ENCODE measurements at places on chromosomes 3 and 15.

DNA sequence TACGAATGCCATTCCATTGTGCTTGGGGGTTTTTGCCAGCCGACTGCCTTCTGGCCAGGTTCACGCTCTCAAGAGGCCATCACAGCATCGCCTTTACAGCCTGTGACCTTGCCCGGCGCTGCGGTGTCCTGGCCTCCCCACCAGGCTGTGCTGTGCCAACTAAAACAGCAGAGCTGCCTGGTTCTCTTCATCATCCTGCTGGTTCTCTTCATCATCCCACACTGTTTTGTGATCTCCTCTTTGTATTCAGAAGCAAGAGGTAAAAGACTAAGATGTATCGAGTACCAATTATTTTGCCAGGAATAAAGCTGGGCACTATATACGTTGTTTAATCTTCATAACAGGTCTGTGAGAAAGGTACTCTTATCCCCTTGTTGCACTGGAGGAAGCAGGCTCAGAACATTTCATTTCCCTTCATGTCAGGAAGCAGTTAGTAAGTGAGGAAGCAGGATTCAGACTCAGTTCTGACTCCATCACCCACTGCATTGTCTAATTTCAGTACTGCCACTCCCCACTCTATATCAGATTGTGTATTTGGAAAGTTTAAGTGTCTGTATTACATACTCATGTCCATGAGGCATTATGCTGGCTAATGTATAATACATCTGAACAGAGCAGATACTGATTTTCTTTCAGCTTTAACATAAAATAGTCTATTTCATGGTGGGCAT, 92.7 kb downstream of the LRRC28 start:
- DNase-seq: peak; percentile 29

GRCh38 chr15:80779658-80780415, 667 bp downstream of the CEMIP start:
- DNase-seq: peak; percentile 28

GRCh38 chr3:64140651-64141050, 84.6 kb downstream of the PRICKLE2 start:
- DNase-seq: no peak

- DNase-seq: no peak
These were observed 48.7 kb downstream of the RAF1 start for GRCh38 chr3:12615266-12615665.

GRCh38 chr3:142319094-142319493, 93.7 kb upstream of the GK5 start:
- no peak for DNase-seq

DNA sequence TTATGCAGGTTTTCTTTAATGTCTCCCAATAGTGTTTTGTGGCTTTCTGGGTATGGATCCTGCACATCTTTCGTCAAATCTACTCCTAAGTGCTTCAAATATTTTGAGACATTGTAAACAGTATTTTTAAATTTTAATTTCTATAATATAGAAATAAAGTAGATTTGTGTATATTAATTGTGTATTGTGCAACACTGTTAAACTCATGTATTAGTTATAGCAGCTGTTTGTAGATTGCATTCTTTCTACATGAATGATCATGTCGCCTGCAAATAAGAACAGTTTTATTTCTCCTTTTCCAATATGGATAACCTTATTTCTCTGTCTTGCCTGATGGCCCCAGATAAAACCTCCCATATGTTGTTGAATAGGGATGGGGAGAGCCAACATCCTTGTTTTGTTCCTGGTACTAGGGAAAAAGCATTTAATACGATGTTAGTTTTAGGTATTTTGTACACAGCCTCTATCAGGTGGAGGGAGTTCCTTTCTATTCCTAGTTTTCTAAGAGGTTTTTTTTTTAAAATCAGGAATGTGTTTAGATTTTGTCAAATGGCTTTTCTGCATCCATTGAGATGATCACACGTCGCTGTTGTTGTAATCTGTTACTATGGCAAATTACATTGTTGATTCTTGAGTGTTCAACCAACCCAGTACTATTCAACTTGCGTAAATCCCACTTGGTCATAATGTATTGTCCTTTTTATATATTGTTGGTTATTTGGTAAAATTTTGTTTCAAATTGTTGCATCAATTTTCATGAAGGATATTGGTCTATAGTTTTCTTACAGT, 71.1 kb upstream of the DGKG start:
- DNase-seq: no peak

DNA sequence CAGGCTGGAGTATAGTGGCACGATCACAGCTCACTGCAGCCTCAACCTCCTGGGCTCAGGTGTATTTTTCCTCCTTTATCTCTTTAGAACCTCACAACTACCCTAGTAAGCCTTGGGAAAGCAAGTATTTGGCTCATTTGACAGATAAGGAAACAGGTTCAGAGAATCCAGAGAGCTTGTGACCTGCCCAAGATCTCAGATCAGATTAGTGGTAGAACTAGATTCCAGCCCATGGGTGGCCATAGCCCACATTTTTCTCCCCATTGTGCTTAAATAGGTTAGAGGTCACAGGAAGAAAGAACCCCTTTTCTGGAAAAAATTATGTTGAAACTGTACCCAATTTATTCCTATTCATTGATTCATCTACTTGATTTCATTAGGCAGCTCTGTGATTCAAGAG, 64.3 kb downstream of the TSC22D2 start:
- DNase-seq: no peak

- DNase-seq: peak; percentile 30
These were observed 220.9 kb upstream of the NANOGP8 start for GRCh38 chr15:35305946-35306345.

- no peak for DNase-seq
These were observed 1034.4 kb downstream of the TUSC7 start for GRCh38 chr3:117743993-117744392.

GRCh38 chr3:54565956-54566355, 361.9 kb downstream of the LRTM1 start:
- no peak for DNase-seq

DNA sequence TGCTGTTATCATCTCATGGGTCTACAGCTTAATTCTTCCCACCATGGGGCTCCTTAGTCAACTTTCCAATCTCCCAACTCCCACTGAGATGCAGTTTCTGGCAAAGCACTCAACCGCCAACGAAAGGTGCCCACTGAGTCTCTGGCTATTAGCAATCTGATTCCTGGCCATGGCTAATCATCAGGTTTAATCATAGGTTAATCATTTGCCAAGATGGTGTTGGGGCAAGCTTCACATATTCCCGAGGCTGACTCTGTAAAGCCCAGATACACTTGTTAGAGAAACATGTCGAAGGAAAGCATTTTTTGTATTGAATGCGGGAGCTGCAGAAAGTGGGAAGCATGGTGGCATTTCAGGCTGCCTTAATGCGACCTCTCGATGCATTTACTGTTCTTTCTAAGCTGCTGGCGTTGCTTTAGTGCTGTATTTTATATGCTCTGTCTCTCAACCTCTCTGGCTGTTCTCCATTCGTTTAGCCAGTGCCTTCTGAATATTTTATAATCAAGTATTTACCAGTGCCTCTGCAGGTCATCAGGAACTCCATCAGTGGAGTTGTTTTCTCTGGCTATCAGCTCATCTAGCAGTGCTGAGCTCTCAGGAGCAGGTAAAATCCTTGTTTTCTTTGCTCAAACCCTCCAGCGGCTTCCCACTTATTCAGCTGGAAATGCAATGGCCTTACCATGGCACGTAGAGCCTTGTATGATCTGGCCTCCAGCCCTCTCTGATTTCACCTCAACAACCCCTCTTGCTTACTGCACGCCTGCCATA, 67.0 kb downstream of the EDEM1 start:
- DNase-seq: no peak

DNA sequence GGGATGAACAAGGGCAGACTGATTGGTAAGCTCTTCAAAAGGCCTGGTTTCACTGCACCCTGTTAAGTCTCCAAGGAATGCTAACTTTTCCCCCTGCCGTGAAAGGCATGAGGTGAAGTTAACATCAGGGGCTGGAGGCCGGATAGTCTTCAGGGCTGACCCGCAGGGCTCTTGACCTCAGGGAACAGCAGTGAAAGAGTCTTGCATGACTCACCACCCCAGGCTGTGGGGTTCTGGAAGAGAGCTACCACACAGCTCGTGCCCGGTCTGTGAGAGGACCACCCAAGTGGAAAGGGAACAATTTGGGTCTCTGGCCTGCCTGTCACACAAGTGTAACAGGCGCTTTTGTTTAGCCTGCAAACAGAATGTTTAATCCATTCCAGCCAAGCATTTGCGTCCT, 504.9 kb downstream of the EDEM1 start:
- DNase-seq: no peak

GRCh38 chr15:86201313-86202008, 121.8 kb downstream of the AGBL1 start:
- no peak for DNase-seq
